ENCODE measurements at places on chromosomes 1 and 21.

GRCh38 chr1:233338102-233338501, 10.6 kb downstream of the MAP3K21 start:
- no peak for DNase-seq

- DNase-seq, result no peak
Observed at GRCh38 chr1:200982071-200982945, 41.2 kb downstream of the KIF21B start.

GRCh38 chr1:11682799-11683198, 1.9 kb upstream of the MAD2L2 start:
- DNase-seq, result no peak

GRCh38 chr1:74748960-74749359, 16.0 kb downstream of the TYW3 start:
- DNase-seq, result no peak

DNA sequence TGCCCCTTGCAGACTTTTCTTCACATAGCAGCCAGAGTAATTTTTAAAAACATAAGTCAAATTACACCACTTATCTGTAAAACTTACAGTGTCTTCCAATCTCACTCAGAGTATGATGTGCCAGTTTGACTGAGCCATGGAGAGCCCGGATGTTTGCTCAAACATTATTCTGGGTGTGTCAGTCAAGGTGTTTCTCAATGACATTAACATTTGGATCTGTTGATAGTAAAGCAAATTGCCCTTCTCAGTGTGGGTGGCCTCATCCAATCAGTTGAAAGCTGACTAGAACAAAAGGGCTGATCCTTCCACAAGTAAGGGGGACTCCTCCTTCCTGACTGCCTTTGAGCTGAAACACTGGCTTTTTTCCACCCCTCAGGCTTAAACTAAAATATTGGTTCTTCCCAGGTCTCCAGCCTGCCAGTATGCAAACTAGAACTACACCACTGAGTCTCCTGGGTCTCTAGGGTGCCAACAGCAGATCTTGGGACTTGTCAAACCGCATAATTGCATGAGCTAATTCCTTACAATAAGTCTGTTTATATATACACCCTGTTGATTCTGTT, 157.9 kb upstream of the CTTNBP2NL start:
- no peak for DNase-seq

DNA sequence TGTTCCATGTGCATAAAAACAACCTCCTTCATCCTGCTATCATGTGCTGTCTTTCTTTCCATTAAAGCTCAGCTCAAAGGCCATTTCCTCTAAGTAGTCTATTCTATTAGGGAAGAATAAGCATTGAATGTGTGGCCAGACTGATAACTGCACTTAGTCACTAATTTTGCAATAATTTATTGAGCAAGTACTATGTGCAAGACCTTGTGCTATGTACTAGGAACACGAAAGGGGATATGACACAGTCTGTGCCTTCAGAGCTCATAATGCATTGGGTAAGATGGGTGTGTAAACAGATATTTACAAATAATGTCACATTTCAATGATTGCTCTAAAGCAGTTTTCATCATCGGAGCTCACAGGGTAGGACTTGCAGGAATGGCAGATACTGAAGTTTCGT, 54.2 kb downstream of the NMNAT2 start:
- DNase-seq, result no peak

Data from NCI-H2171 (cell line).